ENCODE measurements at places on chromosomes 4 and X.

DNA sequence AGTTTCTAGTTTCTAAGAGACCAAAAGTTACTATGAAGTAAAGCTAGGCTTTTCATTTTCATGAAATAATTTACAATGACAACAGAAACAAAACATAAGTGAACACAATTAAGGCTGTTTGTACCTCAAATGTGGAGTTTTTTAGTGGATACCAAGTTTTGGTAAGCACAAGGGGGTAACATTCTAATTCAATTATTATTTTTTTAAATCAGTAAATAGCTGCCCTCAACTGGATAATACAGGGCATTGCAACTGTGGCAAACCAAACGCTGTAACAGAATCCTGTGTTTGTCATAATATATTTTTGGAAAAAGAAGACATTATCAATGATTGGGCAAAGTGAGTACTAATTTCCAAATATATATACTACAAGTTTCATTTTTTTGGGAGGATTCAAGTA lies 150.3 kb downstream of the FBXW7 start:
- no peaks in the 10 kb centered on the region for H3K27me3 ChIP-seq
- no peaks in the 10 kb centered on the region for H3K36me3 ChIP-seq
- DNase-seq = no peak
- H3K4me1 ChIP-seq = no peaks in the 10 kb centered on the region

DNA sequence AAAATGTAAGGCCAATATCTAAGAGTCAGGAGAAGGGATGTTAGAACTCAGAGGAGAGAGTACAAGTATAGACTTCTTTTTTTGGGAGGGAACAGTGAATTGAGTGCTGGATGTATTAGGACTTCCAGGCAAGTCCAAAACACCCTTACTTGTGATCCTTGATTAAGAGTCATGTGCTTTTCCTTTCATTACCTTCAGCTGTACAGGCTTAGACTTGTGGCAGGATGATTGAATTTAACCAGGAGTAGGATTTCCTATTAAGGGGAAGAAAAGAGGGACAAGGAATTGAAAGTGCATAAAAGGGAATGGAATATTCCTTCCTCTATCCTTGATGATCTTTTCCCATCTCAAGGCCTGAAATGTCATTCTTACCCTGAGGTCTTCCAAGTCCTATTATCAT lies 606.7 kb downstream of the STIM2 start:
- no peak for DNase-seq
- H3K4me3 ChIP-seq = no peak overlapping the region
- H3K27ac ChIP-seq = no peak overlapping the region
- H3K27me3 ChIP-seq = no peaks in the 10 kb centered on the region
- H3K4me1 ChIP-seq = no peaks in the 10 kb centered on the region

DNA sequence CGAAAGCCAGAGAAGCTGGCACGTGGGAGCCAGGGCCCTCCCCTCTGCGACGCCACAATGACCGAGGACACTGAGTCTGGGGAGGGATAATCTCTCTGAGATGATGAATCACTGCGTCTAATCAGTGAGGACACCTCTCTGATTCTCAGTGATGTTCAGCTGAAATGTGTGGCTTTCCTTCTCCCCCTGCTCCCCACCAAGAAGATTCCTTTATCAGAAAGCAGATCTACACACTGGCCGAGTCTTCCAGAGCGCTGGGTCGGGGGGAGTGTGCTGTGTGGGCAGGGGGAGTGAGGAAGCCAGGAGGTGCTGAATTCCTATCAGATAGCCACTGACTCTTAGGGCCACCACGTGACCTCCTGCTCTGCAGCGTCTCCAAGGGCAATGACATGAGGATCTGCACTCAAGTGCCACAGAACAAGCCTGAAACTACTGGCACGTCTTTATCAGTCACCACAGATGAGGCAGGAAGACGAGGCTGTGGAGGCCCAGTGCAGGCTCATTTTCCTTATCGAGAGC lies 89.2 kb downstream of the GATB start:
- H3K4me3 ChIP-seq = no peak overlapping the region
- no peak overlapping the region for H3K27ac ChIP-seq
- DNase-seq = no peak
- peaks cover 5% of the 10 kb centered on the region for H3K4me1 ChIP-seq
- no peaks in the 10 kb centered on the region for H3K36me3 ChIP-seq

DNA sequence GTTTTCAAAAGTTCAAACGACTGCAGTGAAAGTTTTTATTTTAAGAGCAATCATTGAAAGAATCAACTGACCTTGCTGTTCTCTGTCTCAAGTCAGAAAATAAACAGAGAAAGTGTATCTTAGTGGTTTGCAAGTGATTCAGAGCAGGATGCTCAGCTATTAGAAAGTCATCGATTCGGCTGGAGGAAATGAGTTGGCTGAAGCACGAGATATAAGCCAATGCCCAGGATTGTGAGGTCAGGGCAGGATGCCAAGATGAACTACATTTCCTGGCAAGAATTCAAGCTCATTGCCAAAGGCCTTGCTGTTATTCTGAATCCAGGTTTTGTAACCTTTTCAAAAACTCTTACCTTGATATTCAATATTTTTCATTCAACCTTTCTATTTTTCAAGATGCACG lies 541.4 kb upstream of the BOD1L1 start:
- no peak for DNase-seq
- no peak overlapping the region for H3K4me3 ChIP-seq
- no peaks in the 10 kb centered on the region for H3K27me3 ChIP-seq
- no peaks in the 10 kb centered on the region for H3K36me3 ChIP-seq
